ENCODE measurements at places on chromosomes 13 and 19.

- no peak for DNase-seq
Measured at GRCh38 chr13:43434191-43434590, 352.6 kb downstream of the ENOX1 start.

- no peak for DNase-seq
Measured at GRCh38 chr13:98878486-98879126, 99.3 kb downstream of the DOCK9 start.

GRCh38 chr19:4061683-4062418 lies 4.8 kb downstream of the ZBTB7A start:
- no peak for DNase-seq

DNA sequence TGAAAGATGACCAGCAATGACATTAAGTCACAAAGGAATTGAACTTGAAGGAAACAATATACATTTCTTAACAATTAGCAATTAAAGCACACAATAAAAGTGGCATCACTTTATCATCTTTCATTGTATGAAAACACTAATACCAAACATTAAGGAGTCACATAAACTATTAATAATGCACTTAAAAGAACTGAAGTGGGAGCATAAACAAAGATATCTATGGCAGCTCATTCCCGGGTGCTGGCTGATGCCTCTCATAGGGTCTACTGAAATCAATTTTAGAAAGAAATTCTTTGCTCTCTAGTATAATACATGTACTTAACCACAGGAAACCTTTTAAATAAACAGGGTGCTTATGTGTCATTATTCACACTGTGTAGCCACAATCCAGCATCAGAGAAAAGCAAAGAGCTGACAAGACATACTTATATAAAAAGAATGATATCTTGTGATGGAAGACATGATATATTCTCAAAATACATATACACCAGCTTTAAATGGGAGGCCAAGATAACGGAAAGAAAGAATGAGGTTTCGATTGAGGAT lies 1207.8 kb downstream of the EFNB2 start:
- DNase-seq, result no peak

- DNase-seq, result no peak
Measured at GRCh38 chr19:2500841-2501261, 24.9 kb downstream of the GADD45B start.

DNA sequence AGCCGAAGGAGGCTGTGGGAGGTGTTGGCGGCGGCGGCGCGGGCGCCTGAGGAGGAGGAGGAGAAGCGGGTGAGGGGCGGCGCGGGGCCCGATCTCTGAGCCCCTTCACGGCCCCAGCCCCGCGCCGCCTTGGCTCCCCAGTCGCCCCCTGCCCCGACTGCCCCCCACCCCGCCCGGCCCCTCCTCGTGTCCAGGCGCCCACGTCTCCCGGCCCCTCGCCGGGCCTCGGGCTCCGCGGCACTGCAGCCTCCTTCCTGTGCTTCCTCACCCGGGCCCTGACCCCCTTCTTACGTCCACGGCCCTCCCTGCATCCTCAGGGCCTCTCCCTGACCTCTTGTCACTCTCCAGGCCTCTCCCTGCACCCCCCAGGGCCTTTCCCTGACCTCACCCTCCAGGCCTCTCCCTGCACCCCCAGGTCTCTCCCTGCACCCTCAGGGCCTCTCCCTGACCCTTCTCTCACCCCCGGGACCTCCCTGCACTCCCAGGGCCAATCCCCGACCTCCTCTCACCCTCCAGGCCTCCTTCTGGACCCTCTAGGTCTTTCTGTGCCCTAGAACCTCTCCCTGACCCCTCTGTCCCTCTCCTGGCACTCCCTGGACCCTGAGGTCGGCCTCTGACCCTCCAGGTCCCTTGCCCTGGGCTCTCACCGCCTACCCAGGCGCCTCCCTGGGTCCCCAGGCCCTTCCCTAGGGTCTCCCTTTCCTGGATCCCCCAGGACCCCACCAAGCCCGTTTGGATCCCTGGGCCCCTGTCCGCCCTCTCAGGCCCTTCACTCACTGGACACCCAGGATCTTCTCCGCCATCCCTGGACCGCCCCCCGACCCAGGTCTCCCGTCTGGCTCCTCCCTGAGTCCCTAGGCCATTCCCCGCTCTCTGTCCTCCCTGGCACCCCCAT lies 460 bp downstream of the KMT5C start:
- DNase-seq, result no peak

DNA sequence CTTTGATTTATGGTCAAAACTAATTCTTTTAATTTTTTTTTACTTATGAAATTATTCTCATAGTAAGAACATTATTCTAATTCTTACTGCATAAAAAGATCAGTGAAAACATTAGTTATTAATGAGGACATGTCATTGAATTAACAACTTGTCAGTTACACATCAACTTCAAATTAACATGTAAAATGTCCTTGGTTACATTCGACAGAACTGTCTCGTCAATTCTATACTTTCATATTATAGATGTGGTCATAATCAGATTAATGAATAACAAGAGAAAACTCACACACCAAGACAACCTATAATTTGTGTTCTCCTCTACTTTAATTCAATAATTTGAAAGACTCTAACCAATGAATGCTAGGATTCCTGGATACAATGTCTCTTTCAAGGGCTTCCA lies 66.7 kb downstream of the KATNAL1 start:
- no peak for DNase-seq

DNA sequence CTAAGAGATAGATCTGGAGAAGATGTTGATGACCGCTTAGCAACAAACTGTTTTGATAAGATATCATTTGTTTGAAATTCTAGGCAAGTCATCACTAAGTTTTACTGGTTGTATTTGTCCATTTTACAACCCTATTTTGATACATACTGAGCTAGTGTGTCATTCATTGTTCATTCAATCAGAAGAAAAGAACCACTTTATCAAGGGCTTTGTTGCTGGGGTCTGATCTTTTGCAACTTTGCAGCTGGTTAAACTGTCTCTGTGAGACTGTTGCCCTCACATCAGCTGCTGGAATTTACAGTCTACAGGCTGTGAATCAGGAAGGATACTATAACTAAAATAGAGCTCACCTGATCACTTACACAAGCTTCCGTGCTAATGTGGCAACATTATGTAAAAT lies 290.5 kb downstream of the RFC3 start:
- DNase-seq, result no peak

GRCh38 chr19:1590641-1591397 lies 1.8 kb downstream of the MBD3 start:
- peak; percentile 28 for DNase-seq

DNA sequence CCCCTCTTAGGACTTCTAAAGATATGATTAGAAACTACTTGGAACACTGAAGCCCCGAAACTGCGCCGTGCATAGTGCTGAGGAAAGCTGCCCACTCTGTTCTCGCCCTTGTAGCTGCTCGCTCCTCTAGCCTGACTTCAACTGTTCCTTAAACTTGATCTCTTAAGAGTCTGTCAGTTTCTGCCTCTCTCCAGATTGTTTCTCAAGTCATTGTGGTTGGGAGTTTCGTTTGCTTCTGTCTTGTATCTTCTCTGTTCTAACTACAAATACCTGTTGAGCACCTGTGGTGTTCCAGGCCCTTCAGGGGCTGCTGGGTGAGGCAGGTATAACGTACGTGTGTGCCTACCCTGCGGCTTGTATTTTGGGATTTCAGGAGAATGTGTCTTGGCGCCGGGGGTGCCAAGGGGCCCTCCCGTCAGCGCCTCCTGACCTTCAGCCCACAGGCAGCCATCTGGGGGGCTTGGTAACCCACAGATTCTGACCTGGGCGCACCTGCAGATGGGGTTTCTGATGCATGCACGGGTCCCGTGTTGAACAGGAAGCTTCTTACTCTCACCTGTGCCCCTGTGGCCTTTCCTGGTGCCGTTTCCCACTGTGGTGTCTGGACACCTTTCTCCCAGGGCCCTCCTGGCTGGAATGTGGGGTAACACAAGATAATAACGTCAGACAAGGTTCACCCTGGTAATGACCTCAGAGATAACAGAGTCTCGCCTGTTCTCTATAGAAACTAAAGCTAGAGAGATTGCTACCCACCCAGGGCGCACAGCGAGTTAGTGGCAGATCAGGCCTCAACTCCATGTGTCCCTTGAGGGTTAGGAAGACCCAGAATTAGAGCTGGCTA lies 17.2 kb upstream of the DCUN1D2 start:
- no peak for DNase-seq

GRCh38 chr19:22144394-22144793 lies 52.4 kb downstream of the ZNF676 start:
- no peak for DNase-seq

Measured in activated CD4-positive, alpha-beta T cell treated with anti-CD3 and anti-CD28 coated beads, Interleukin-2, amount 50 U/mL, for 1 hour (primary cell).